Stimulated activated CD8-positive, alpha-beta memory T cell treated with anti-CD3 and anti-CD28 coated beads, Interleukin-4, amount 100 ng/mL, for 1 hour (primary cell): ENCODE measurements at places on chromosomes 5 and 9.

DNA sequence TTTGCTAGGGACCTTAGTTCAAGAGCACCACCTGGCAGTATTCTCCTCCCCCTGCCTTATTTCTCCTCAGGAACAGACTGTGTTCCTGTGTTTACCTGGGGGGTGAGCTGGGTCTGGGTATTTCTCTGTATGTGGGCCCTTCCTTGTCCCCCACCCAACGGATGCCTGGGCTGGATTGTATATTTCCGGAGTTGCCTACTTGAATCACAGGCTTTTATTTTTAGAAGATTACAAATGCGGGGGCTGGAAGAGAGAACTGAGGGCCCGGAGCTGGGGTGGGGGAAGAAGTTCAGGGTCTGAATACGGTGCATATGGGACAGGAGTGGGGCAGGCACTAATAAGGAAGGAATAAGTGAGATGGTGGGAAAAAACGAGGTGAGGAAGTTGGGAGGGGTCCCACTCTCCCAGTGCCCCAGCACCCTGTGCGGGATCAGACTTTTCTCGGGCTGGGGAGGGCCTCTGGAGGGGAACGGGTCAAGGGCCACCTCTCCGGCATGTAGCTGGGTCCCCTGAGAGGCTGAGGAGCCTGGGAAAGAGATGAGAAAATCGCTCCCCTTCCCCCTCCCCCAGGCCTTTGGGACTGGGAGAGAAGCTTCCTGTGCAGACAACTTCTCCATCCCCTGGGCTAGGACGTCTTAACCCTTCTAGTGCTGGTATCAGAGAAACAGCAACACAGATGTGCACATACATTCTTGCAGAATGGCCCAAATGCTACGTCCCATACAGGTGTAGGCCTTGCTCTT, 42.1 kb downstream of the PCDH1 start:
- no peak for DNase-seq

DNA sequence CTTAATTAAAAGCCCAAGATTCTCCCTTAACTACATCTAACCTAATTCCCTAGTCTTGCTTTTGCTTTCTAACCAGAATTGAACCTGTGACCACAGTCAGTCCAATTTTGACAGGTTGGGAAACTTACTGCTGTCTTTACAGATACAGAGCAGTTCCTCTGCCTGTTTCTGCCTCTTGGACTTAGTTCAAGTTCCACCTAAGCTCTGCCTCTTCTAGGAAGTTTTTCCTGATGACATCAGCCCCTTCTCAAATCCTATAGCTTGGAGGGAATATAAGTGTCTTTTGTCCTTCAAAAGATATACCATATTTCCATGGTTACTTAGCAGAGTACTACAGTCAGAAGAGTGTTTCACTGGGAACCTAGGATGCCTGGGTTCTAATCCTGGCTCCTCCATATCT, 31.7 kb downstream of the BRINP1 start:
- DNase-seq: no peak

DNA sequence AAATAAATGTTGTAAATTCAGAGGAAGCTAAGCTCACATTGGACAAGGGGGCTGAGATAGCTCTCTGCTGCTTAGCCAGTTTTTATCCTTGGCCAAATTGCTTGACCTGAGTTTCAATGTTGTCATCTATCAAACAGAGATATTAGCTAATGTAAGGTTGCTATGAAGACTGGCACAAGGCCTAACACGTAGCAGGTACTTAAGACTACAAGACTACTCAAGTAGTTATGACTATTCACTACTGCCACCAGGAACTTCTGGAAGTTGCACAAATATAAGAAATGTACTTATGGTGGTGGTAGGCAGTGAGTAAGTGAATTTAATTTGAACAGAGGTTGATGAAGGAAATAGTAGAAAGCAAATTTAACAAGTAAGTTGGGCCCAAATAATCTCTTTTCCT, 17.4 kb upstream of the FYB1 start:
- DNase-seq: no peak

- DNase-seq: no peak
Measured at GRCh38 chr5:139837711-139838380, 42.2 kb downstream of the PSD2 start.

- DNase-seq: no peak
Measured at GRCh38 chr9:78783743-78784142, 486.8 kb downstream of the PSAT1 start.

- DNase-seq: no peak
Measured at GRCh38 chr9:97852399-97853055, 499 bp upstream of the FOXE1 start.
